Body of pancreas (tissue), 4 donors: ENCODE measurements at places on chromosomes 12 and 14. TPM values are rescaled to one million over a fixed set of nuclear protein-coding genes. Genes with fewer than 3 reads are reported as not detected.

Gene HHIPL1
- total RNA-seq: under 0.01 TPM

DNA sequence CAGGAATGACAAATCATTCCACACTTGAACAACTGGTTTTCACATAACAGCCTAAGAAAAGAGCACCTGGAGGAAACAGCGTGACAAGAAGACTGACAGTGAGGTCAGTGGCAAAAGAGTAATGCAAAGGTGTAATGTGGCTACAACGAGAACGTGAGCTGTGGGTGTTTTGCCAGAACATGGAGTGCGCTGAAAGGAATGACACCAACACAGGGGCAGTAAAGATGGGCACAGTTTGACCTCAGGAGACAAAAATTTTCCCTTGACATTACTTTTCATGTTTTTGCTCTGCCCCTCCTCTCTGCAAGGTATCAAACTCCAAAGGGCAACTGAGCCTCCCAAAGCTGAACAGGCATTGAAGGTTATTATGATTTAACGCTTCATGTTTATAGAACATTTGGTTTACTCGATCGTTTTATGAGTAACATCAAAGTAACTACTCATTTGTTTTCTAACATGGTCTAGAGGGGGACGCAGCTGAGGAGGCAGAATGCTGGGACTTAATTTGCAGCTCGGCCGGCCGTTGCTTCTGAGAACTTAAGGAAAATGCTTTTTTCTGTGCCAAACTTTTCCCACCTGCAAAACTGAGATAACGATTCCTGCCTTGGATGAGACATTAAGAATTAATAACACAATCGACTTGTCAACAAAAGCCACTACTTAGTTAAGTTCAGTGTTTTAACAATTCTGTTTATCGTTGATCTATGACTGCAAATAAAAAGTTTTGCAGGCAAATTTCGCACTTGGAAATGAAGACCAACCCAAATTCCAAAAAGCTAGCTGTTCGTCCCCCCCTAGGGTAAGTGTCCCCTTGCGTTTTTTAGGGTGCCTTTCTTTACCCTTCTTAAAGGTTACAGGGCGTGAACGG is 954 bp downstream of the HAUS4 start:
- DNase-seq: no peak

Gene LMO3
- 67.2 TPM for total RNA-seq

DNA sequence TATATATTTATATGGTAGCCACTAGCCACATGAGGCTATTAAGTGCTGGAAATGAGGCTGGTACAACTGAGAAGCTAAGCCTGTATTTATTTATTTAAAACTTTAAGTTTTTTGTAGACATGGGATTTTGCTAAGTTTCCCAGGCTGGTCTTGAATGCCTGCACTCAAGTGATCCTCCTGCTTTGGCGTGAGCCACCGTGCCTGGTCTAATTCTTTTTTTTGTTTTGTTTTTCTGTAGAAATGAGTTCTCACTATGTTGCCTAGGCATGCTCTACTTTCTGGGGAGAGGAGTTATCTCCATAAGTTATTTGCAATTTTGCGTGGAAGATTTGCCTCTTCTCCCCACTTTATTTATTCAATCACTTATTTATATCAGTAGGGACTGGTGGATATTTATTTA is 4.8 kb upstream of the SNRNP35 start:
- no peak for DNase-seq

GRCh38 chr12:64781280-64782190 is 22.3 kb upstream of the GNS start:
- peak; percentile 69 for DNase-seq

DNA sequence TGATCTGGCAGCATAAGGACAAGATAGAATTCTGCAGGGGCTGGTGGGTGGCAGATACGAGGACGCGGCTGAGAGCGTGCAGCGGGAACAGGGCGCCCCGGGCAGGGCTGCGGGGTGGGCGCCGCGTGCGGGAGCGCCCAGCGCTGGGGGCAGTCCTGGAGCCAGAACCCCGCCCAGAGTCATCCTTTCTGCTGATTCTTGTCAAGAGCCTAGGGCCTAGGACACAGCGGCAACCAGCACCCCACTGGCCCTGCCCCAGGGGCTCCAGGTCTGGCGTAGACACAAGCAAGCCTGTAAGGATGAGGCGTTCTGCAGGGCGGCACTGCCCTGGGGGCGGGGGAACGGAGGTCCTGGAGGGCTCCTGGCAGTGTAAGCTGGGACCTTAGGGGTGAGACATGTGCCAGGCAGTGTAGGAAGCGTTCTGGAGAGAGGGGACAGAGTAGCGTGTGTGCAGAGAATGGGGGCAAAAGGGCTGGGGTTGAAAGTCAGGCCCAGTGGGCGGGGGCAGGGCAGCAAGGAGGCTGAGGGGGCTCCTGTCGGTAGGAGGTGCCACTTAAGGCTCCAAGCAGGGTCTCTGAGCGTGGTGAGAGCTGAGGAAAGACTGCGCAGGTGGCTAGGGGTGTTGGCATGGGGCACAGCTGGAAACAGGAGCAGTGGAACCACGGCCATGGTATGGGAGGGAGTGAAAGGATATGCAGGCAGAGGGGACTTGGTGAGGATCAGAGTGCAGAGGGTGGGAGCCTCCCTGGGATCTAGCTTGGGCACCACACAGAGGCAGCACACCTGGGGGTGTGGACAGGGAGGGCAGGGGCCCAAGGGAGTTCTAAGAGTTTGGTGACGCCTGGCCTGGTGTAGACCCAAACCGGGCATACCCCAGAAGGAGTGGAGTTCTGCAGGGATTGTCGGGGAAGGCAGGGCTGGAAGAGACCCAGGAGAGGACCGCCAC is 845 bp upstream of the AHNAK2 start:
- no peak for DNase-seq

DNA sequence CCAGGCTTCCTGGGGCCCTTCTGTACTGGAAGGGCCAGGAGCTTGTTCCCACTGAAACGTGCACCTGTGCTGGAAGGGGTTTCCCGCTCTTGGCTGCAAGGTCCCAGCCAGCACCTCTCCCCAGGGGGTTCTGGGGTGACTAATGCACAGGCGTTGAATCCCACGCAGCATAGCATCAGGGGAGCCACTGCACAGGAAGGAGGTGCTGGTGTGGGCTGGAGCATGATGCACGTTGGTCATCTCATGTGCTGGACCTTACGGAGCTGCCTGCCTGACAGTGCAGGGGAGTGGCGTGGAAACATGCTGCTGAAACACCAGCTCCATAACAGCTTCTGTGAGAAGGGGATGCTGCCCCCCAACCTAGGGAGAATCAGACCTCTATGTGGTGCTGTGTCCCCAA is 623.0 kb downstream of the AACS start:
- no peak for DNase-seq
